ENCODE measurements at places on chromosomes 2 and 18. TPM values are rescaled to one million over a fixed set of nuclear protein-coding genes. Genes with fewer than 3 reads are reported as not detected.

The MOGAT1 gene
- total RNA-seq = not detected

GRCh38 chr2:220127311-220127710 is 499.9 kb downstream of the SLC4A3 start:
- DNase-seq = no peak

- DNase-seq = no peak
These were observed 89.2 kb downstream of the SH3RF3 start for GRCh38 chr2:109218087-109218791.

- no peak for DNase-seq
These were observed 28.9 kb downstream of the KLF7 start for GRCh38 chr2:207136874-207137273.

DNA sequence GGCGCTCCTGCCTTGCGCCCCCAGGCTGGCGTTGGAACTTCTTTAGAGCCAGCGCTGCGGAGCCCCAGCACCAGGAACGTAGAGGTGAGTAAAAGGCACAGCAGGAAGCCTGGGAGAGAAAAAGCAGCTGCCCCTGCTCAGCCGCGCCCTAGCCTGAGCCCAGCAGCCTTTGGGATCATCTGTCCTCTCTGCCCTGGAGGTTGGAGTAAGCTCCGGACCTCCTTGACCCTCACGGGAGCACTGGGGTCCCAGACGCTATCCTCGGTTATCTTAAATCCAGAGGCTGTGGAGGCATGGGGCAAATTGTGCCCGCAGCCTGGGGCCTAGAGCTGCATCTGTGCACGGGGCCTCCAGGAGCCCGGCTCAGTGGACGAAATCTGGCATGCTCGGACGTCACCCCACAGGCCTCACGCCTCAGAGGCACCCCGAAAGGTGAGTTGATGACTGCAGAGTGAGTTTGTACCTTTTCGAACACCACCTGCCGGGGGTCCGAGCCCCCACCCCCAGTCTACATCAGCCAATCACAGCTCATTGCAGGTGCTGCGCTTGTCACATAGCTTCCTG is 1.6 kb upstream of the SLC66A2 start:
- peak; percentile 79 for DNase-seq

DNA sequence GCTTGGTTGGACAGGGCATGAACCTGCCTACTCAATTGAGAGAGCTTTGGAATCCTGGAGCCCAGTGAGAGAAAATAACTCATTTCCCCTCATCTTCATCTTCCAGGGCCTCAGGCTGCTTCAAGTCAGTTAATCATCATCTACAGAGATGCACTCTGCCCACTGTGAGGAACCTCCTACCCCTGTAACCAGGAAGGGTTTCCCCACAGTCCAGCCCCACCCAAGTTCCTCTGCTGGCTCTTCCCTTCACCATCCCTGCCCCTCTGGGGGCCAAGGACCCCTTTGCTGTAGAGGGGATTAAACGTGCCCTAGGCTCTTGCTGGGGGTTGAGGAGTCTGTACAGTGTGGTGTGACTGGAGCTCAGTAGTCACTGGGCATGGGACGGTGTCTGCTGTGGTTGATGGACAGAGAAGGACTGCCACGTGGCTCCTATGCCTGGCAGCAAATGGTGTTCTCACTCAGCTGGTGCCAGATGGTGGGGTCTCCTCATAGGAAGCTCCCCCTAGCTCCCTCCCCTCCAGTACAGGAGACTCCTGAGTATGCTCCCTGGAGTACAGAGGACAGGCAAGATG is 29.5 kb upstream of the LGALSL start:
- DNase-seq = no peak

- no peak for DNase-seq
These were observed 308.8 kb upstream of the FAM98A start for GRCh38 chr2:33907866-33908265.

DNA sequence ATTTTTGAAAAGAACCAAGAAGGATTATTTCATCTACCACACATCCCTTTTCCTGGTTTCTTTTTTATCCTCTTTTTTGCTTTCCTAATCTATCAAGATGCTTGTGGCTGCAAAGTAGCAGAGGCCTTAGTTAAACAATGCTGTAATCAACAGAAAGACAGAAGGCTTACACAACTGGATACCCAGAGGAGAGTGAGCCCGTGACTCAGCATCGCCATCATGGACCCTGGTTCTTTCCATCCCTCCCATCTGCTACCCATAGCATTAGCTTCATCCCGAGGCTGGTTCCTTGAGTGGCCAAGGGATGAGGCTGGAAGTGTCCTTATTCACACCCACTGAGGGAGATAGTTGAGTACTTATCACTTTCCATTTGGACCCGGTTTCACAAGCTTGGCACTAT is 7.5 kb upstream of the HAAO start:
- no peak for DNase-seq
